ENCODE measurements at places on chromosomes 3 and 15. TPM values are rescaled to one million over a fixed set of nuclear protein-coding genes. Genes with fewer than 3 reads are reported as not detected.
A peak's percentile ranks its signal among the peaks of the same experiment; 100 is the strongest.

DNA sequence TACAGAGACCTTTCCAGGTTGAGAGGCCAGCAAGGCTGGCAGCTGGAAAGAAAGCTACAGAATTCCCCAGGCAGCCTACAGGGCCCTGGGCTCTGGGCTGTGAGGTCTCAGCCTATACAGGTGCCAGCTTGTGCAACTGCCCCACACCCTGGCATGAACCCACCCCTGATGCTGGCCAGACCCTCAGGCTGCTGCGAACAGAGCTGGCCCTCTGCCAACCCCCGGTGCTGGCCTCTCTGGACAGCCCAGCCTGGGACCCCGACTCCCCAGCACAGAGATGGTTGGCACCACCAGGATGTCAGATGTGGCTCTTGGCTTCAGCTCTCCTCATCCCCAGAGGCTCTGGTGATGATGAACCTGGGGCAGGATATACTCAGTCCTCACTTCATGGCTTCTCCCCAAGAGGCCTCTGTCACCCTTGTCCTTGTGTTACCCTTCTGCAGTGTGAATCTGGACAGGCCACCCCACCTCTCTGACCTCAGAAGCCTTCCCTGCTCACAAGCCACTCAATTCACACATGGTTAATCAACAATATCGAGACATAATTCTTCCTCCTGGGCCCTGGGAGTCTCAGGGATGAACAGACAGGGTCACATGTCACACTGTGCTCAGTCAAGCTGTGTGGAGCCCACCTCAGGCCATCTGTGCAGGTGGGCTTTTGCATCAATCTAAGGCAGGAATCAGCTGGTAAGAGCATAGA, 11.0 kb upstream of the BFSP2 start:
- DNase-seq = no peak

GRCh38 chr3:128858167-128858566, 21.3 kb upstream of the ACAD9 start:
- DNase-seq = no peak

DNA sequence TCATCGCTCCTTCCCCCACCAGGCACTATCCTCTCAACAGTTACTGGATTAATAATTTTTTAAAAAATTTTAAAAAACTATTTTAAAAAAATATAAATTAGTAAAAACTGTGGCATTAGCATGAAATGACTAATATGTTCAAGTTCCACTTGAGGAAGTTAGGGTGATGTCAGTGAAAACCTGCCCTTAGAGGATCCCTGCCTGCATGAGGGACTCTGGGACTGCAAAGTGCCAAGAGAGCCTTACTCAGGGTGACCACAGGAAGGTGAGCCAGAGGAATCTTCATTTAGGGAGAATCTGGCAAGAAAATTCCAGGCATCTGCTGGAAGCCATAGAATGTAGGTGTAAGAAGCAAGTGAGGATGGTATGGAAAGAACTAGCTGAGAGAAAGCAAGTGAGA, 157.7 kb upstream of the BCL6 start:
- no peak for DNase-seq

The GHSR gene
- total RNA-seq = not detected

The GPR176 gene
- total RNA-seq = 5.0 TPM

DNA sequence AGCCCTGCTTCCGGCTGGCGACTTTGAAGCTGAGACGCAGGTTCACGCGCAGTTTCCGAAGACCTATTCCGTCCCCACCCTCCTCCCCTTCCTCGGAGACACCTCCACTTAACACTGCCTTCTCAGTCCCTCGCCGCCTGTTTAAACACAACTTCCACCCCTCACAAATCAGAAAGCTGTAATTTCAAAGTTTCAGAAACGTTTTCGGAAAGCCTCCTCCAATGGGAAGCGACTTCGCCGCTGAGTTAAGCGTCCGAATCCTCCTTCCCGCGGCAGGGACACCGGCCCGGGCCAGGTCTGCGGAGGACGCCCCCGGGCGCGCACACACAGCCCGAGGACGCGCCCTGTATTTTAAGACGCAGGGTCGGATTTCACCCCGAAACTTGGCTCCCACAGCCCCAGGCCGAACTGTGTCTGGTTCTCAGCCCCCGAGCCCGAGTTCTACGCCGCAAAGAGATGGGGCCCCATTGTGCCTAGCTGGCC, 559 bp upstream of the LRRN1 start:
- DNase-seq = peak; percentile 21

DNA sequence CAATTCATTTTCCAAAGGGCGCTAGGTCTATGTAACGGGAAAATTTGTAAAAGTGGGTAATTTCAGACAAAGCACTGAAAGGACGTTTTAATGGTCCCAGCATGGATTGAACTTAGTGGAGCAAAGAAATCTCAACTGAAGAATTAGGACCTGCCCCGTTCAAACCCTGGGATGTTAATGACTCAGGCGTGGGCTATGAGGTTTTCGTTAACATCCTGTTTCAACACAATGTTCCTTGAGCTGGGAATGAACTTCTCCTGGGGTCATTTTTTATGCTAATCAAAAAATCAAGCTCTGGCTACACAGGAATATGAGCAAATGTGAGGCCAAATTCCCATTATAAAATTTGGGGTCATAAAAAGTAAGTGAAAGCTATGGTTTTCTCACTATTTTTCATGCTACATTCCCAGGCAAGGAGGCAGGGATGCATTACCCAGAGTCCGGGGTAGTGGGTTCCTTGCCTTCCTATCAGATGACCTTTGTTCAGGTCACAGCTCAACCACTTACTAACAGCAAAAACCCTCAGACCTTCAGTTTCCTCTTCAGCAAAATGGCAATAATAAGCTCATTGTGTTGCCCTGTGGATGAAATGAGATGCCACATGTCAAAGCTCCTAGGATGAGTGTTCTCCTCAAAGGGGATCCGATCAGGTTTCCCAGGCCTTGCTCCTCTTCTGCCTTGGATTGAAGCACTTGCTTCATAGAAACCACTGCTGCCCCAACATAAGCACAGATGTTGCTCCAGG, 271.4 kb downstream of the ARRDC4 start:
- DNase-seq = no peak

- DNase-seq = no peak
These were observed 25.8 kb downstream of the RAF1 start for GRCh38 chr3:12638105-12638504.

DNA sequence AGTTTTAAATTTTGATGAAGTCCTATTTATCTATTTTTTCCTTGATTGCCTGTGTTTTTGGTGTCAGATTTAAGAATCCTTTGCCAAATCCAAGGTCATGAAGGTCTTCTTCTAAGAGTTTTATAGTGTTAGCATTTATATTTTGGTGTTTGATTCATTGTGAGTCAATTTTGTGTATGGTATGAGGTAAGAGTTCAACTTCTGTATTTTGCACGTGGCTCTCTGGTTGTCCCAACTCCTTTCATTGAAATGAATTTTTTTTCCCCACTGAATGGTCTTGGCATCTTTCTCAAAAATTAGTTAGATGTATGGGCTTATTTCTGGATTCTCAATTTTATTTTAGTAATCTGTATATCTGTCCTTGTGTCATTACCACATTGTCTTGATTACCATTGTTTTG, 57.1 kb upstream of the STRIT1 start:
- DNase-seq = no peak

GRCh38 chr3:188113756-188114155, 40.2 kb upstream of the LPP start:
- DNase-seq = no peak

The PYGO1 gene
- total RNA-seq = 11.5 TPM

DNA sequence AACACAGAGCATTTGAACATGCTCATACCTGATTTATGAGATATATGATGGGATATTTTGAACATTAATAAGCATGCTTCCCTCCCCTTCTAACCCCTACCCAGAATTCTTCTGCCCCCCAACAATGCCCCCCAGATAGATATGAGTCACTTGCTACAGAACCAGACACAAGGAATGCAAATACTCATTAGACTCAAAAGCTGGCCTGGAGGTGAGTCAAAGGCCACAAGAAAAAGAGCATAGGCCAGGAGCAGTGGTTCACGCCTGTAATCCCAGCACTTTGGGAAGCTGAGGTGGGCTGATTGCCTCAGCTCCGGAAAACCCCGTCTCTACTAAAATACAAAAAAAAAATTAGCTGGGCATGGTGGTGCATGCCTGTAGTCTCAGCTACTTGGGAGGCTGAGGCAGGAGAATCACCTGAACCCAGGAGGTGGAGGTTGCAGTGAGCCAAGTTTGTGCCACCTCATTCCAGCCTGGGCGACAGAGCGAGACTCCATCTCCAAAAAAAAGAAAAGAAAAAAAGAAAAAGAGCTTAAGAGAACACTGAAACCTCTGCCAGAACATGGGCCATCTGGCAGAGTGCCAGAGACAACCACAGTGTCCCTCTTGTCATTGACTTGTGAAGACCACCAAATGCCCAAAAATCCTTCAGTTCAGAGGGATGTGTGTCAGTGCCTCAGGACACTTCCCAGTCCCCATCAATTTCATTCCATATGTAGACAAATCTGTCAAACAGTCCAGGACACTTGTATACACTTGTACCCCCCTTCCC, 3.9 kb upstream of the SH3GL3 start:
- no peak for DNase-seq

DNA sequence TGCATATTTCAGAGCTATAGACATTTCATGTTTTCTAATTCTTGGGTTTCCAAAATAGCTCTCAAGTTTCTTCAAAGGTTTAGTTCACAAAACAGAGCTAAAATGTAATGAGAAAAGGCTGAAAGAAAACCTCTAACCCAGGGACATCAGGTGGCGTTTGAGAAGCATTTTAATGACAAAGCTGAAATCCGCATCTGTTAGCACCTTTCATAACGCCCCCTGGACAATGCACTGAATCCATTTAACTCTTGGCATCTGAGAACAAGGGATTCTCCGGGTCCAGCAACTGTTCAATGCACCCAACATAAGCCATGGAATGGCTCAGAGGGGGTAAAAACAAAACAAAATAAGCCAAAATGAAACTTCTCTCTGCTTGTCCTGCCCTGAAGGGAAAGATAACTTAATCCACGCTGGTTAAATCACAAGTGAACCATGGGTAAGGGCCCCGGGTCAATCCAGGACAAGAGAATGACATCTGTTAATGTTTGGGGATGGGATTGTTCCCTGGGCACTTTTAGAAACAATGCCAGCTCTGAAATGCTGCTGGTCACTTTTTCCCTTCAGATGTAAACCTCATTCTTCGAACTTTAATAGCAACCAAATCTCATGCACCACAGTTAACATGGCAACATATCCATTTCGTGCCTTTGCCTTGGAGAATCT, 466.2 kb upstream of the ADAMTS9 start:
- no peak for DNase-seq

DNA sequence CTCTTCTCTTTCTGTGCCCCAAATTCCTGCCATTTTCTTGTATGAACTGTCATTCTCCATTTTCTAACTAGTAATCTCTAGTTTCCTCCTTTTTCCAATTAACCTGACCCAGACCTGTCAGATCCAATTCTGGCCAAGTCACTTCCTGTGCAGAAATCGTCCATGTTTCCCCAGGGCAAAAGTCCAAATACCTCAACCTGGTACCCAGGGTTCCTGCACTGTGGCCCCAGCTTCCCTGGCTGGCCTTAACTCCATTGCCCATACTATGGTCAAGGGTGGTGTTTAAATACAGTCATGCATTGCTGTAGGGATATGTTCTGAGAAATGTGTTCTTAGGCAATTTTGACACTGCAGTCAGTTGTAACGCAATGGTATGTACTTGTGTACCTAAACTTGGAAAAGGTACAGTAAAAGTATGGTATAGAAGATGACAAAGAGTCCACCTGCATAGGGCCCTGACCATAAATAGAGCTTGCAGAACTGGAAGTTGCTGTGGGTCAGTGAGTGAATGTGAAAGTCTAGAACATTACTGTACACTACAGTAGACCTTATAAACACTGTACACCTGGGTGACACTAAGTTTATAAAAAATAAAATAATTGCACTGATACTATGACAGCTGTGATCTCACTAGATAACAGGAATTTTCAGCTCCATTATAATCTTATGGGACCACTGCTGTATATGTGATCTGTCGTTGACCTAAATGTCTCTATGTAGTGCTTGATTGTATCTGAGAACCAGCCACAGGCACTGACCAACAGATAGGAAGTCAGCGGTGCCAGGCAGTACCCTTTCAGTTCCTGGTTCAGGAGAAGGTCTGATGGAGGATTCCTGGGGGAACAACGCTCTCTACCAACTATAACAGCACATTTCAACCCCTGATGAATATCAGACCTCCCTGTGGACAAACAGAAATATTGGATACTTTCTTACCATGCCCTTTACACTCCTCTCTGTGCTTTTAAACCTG, 336.1 kb upstream of the PROK2 start:
- DNase-seq = no peak

DNA sequence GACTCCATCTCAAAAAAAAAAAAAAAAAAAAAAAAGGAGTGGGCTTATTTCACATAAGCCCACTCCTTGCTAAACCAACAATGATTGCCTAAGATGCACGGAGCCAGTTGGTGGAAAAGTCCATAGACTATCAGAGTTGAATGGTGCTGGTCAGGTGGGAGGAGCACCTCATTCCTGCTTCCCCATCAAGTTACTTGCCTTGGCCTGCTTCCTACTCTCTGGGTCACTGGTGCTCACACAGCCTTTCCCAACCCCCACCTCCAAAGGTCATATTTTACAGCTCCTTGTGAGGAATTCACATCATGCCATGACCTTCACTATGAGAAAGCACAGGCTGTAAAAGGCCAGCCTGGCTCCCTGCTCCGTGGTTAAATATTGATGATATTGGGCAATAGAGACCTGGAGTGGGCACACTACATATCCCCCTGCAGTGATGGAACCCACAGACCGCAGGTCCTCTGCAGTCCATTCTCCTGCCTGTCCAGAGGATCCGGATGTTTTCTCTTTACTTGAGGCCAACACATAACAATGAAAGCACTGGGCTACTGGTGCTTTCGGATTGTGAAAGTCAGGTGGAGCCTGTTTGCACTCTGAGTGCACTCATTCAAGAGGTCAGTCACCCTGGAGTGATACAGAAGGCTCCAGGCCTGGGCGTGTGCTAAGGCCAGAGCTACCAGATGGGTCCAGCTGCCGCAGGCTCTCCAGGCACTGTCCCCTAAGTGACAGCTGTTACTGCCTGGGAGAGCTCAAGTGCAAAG, at the start of gene SLC51B:
SLC51B (plus strand) TSS at position 664 of the 758 bp plus-strand sequence. CDS start 4,618 bp downstream, outside the sequence.
- no peak for DNase-seq

- no peak for DNase-seq
These were observed 65.7 kb downstream of the CDIN1 start for GRCh38 chr15:36645106-36645505.

DNA sequence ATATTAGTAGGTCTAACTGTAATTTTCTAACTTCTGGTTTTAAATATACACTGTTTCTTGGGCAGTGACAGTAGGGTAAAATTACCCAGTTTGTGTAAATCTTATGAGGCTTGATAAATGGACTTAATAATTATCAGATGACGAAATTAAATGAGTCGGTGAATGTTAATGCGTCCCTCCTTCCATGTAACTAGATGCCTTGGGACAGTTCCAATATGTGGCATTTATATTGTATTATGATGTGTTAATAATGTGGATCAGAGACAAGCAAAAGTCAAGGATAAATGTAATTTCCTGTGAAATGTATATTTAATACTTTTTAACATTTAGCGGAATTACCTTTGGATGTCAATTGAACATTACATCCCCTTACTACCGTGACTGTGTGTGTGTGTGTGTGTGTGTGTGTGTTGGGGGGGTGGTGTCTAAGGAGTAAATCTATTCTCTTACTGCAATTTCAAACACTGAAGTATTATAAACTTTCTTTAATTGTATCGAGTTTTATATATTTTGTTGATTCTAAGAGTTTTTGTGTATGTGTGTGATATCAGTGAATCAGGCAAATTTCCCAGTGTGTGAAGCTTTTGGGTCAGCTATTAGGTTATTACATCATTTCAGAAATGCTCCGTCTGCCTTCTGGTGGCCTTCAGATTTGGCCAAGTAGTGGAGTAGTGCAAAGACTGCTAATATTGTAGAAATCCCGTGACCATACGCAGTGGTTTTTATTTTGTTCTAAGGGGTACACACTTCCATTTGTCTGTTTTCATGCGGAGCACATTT, 50.1 kb downstream of the CNTN4 start:
- no peak for DNase-seq

The EEF1AKMT4 gene
- 2.1 TPM for total RNA-seq

Data from upper lobe of left lung (tissue), 6 donors.